CD8-positive, alpha-beta memory T cell (primary cell): ENCODE measurements at places on chromosomes 11 and 22. TPM values are rescaled to one million over a fixed set of nuclear protein-coding genes. Genes with fewer than 3 reads are reported as not detected.

DNA sequence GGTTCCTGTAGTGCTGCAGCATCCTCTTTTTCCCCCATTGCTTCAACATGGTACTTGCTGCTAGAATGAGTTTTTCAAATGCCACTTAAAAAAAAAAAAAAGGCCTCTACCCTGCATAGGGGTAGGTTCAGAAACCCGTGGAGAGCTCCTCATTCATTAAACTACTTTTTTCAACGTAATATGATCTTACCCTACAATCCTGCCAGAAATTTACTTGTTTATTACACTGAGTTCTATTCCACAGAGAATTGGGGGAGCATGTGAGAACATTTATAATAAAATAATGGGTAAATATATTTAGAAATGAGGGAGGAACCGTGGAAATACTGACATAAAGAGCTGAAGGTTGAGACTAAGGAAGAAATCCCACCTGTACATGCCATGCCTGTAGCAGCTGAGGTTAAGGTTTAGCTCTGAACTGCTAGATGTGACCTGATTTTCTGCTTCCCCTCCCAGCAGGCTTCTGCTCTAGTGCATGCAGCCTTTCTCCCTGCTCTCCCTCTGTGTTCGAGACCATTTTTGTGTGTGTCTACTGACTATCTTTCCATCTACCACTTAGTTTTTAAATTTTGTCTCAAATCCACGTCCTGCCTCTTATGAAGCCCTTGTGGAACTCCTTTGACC is 225.7 kb downstream of the DDX10 start:
- DNase-seq = no peak

DNA sequence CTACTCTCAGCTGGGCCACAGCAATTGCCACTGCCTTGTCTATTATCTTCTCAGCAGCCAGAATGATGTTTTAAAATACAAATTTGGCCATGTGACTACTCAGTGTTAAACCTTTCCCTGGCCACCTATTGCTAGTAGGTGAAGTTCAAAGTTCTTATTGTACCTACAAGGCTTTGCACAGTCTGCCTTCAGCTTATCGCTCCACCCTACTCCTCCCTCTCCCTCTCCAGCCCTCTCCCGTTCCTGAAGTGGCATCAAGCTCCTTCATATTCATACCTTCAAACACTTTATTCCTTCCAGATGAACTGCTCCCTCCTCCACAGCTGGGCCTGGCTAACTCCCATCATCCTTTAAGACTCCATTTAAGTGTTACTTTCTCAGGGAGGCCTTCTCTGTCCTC is 37.3 kb downstream of the OR10A6 start:
- DNase-seq = no peak

- DNase-seq = no peak
Observed at GRCh38 chr11:83723999-83724398, 437.8 kb upstream of the CCDC90B start.

EHF gene
- 0.20 TPM for total RNA-seq

IL10RA gene
- total RNA-seq = 120 TPM
